ENCODE measurements at places on chromosomes 6 and 20. TPM values are rescaled to one million over a fixed set of nuclear protein-coding genes. Genes with fewer than 3 reads are reported as not detected.

NFKBIE gene
- total RNA-seq = 12.2 TPM

- DNase-seq = no peak
These were observed 16.4 kb upstream of the BMP7 start for GRCh38 chr20:57282670-57283361.

GRCh38 chr6:67558985-67559384 lies 1076.1 kb upstream of the ADGRB3 start:
- DNase-seq = no peak

DNA sequence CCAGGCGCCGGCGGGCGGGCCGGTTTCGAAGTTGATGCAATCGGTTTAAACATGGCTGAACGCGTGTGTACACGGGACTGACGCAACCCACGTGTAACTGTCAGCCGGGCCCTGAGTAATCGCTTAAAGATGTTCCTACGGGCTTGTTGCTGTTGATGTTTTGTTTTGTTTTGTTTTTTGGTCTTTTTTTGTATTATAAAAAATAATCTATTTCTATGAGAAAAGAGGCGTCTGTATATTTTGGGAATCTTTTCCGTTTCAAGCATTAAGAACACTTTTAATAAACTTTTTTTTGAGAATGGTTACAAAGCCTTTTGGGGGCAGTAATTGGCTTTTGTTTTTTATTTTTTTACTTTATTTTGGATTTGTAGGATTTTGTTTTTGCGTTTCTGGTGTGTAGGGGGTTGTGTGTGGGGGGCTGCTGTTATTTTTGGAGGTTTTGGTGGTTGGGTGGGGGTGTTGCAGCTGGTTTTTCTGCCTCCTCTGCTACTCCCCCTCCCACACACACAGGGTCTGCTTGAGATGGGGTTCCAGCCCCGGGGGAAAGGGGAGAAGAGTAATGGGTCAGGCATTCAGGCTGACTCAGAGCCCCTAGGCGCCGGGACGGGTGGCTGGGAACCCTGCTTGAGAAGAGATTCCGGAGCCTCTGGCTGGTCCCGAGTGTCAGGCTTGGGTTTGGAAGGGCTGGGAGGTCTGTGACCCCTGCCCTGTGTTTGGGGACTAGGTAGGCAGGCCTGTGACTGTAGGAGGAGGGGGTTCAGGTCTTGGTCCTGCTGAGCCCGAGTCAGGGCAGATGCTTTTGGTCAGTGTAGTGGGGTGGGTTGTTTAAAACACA lies 2.0 kb downstream of the CEBPB start:
- peak; percentile 89 for DNase-seq

All from fibroblast of villous mesenchyme (primary cell).